Stimulated activated CD8-positive, alpha-beta memory T cell treated with anti-CD3 and anti-CD28 coated beads, Interleukin-4, amount 100 ng/mL, for 1 hour (primary cell): ENCODE measurements at places on chromosomes 13 and 19.

GRCh38 chr19:6091771-6092291 lies 18.5 kb downstream of the RFX2 start:
- DNase-seq = no peak

DNA sequence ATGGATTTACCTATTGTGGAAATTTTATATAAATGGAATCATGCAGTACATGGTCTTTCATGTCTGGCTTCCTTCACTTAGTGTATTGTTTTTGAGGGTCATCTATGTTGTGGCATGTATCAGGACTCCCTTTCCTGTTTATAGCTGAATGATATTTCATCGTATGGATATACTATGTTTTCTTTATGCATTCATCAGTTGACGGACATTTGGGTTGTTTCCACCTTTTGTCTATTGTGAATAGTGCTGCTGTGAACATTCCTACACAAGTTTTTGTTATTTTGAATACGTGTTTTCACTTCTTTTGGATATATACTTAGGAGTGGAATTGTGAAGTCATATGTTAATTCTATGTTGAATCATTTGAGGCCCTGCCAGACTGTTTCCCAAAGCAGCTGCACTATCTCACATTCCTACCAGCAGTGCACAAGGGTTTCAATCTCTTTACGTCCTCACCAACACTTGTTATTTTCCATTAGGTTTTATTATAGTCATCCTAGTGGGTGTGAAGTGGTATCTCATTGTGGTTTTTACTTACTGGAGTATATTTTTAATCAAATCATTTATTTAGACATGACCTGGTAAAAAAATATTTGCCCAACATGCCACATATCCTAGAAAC lies 262.7 kb downstream of the DLEU7 start:
- DNase-seq = no peak

DNA sequence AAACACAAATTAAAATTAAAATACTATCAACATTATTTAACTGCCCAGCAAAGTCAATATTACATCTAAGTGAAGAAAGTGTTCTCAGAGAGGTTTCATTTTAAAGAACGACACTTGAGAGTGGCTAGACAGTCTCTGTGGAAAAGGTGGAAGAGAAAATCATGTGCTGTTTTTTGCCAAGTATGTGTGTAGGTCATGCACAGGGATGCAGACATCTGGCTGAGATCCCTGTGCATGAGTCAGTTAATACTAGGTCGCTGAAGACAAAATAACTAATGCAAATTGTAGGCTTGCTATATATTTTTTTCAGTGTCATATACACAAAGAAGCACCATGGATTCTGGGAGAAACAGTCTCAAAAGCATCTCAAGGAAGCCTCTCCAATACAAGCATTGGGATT lies 44.3 kb upstream of the ENOX1 start:
- no peak for DNase-seq

GRCh38 chr13:97434397-97435201 lies 630 bp downstream of the RAP2A start:
- DNase-seq = no peak

DNA sequence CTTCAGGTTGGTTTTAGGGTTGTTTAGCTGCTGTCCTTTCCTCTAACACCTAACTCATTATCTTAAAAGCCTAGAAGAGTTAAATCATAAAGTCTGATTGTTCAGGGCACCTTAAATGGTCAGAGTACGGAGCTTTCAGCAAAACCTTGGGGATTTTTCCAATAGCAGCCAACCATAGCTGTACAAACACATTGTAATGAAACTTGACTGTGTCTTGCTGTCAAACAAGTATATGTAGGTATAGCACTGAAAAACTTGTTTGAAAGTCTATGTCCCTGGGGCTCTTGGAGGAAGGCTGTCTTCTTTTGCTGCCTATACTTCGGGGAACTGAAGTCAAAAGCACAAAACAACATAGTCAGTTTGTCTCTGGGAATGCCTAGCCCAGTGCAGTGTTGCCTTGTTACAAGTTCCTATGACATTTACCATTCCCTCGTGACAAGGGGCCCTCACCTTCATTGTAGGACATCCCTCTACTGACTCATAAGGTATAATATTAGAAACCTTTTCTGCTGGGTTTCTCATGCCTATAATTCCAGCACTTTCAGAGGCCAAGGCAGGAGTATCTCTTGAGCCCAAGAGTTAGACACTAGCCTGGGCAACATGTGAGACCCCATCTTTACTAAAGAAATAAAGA lies 474.5 kb upstream of the NBEA start:
- no peak for DNase-seq

DNA sequence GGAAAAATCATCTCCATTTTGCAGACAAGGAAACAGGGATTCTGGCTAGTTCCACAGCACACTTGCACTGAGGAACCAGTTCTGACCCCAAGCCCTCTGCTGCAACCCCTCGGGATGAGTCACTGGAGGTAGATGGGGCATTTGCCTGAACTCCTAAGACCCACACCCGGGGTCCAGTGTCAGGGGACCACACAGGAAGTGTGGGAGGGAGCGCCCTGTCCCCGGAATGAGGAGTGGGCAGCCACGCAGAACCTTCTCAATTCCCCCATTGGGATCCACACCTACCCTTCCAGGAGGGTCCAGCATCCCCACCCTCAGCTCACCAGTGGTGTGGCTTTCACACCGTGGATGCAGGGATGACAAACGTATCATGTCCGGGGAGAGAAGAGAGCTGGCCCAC lies 62.7 kb downstream of the TSHZ3 start:
- DNase-seq = no peak

- no peak for DNase-seq
These were observed 714 bp downstream of the PLPP2 start for GRCh38 chr19:290372-291005.

- no peak for DNase-seq
These were observed 252.7 kb downstream of the KCNRG start for GRCh38 chr13:50267917-50268316.

GRCh38 chr13:111903143-111903542 lies 163.8 kb upstream of the SOX1 start:
- no peak for DNase-seq

GRCh38 chr13:71477735-71478134 lies 389.3 kb downstream of the DACH1 start:
- no peak for DNase-seq

DNA sequence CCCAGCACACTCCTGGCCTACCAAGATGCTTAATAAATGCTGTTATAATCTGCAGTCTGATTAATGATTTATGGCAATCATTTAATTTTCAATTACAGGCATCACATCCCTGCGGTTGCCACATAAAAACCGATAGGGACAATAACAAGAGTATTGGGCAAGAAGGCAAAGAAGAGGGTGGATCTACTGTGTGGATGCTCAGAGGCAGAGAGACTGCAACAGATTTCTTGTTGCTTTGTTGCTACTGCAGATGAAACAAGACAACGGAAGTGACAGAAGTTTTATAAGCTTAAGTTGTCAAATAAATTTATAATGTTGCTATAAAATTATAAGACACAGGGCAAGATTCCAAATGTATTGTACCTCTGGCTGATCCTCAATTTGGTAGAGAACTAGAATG lies 154.8 kb downstream of the ABCC4 start:
- DNase-seq = no peak

GRCh38 chr19:17579661-17580244 lies 24.3 kb downstream of the COLGALT1 start:
- no peak for DNase-seq

DNA sequence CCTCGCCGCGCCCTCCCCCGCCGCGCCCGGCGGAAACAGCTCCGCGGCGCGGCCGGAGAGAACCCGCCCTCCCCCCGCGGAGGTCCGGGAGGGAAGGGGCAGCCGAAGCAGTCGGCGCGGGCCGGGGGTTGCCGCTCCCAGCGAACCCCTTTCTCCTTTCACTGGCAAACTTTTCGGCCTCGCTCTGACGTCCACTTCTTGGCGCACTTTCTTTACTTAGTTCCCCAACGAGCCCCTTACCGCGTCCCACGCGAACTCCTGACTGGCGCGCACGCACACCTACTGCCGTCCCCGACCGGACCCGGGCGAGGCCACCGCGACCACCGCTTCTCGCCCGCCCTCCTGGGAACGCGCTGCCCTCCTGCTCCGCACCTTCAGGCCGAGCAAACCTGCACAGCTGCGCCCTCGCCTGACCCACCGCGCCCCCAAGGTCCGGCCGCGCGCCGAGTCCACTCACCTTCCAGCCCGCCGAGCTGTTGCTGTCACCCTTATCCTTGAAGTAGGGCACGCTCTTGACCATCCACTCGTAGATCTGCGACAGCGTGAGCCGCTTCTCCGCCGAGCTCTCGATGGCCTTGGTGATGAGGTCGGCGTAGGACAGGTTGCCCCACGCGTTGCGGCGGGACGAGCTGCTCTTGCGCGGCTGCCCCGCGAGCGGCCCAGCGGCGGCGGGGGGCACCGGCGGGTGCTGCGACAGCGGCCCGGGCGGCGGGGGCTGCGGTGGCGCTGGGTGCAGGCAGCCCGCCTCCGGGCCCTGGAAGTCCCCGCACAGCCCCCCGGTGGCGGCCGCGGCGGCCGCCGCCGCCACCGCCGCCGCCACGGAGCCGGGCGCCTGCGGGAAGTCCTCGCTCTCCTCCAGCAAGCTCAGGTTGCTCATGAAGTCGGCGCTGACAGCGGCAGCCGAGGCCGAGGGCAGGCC lies 1.1 kb downstream of the FOXO1 start:
- peak; percentile 13 for DNase-seq

GRCh38 chr13:43484432-43485225 lies 302.1 kb downstream of the ENOX1 start:
- DNase-seq = no peak

GRCh38 chr13:99823961-99824360 lies 147.6 kb downstream of the ZIC5 start:
- no peak for DNase-seq

DNA sequence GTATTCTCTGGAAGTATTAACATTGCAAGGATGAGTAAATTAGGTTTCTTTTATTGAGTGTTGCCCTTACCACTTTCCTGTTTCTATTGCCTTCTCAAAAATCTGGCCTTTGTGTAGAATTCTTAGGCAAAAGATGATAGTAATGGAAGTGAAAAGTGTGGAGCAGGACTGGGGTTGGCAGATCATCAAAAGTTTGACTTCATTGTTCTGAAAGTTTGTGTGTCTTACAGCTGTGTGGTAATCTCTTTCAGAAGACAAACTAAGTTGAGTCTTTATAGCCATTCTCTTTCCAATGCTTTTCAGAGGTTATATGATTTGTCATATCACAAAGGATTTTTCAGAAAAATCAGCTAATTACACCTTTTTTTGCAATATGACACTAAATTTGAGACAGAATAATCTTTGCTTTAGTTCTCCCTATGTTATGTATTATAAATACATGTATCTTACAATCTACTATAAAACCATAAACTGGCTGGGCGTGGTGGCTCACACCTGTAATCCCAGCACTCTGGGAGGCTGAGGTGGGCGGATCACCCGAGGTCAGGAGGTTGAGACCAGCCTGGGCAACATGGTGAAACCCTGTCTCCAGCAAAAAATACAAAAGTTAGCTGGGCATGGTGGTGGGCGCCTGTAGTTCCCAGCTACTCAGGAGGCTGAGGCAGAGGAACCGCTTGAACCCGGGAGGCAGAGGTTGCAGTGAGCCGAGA lies 8.7 kb upstream of the KCNRG start:
- no peak for DNase-seq

DNA sequence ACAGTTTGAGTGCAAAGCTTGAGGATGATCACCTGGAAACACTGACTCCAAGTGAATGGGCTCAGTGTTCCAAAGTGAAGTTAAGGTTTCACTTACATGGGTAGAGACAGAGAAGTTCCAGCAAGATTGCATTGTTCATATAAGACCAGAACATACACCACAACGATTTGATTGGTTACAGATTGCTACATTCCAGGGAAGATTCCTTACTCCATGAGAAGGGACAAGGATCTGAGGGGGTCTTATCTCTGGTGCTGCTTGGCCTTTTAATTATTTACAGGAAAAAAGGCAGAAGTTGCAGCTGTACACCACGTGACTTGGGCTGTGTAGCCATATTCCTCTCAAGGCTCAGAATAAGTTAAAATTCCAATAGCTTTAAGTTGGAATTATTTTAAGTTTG lies 12.3 kb downstream of the WDFY2 start:
- DNase-seq = no peak

DNA sequence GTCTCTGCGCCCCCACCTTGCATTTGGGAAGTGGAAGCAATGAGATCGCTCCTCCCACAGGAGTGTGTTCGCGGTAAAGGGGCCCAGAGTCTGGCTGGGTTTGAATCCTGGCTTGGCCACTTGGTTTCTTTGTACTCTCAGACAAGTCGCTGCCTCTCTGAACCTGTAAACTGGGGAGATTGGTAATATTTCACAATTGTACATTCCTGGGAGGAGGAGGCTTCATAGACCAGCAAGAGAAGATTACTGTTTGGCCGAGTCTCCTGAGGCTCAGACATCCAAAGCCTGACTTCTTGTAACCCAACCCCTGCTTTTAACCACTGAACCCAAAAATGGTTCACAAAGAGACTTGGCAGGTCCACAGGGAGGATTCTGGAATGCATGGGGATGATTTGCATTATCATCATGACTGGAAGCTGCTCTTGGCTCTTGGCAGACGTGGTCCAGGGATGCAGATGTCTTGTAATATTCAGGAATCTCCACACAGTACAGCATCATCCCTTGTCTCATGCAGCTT lies 13.6 kb upstream of the STRN4 start:
- no peak for DNase-seq

DNA sequence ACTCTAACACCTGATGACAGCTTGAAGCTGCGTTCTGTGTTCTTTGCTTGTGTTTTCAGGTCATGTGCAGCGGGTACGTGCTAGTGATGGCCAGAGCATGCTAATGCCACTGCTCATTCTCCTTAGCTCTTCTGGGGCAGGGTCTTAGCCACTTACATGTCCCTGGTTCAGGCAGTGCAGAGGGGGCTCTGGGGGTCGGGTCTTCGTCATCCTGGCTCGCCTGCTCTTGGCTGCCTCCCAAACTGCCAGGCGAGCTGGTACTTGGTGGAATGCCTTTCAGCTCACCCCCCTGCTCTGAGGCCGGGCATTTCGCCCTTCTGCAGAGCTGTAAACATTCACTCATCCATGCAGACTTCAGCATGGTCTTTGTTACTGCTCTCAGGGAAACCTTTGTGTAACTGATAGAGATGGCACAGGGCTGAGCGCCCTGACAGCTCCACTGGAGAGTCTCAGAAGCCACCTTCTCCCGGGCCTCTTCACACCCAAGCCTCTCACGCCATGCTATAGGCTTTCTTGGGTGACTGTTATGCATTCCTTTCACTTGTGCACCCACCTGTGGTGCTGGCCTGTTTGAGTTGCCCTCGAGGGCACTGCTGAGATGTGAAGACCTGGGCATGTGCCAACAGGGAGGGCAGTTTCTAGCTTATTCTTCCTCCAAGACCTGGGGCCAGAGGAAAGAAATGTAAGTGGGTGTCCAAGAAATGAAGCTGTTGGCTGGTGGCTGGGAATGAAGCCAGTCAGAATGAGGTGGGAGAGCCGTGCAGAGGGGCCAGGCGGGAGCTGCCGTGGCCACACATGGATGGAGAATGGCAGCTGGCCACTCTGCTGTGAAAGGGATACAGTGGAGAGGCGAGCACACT lies 24.4 kb downstream of the FAM124A start:
- DNase-seq = no peak

- no peak for DNase-seq
These were observed 45.4 kb downstream of the CCDC70 start for GRCh38 chr13:51907040-51907732.

- no peak for DNase-seq
These were observed 4.3 kb upstream of the CEACAM19 start for GRCh38 chr19:44666852-44667556.

- DNase-seq = no peak
These were observed 7.4 kb upstream of the ESD start for GRCh38 chr13:46804391-46804815.

- DNase-seq = no peak
These were observed 659 bp downstream of the GNA11 start for GRCh38 chr19:3094601-3095440.

- DNase-seq = no peak
These were observed 22.4 kb downstream of the ENOX1 start for GRCh38 chr13:43764349-43764748.
